Astrocyte of the cerebellum (primary cell): ENCODE measurements at places on chromosomes 6 and 20.
A peak's percentile ranks its signal among the peaks of the same experiment; 100 is the strongest.

DNA sequence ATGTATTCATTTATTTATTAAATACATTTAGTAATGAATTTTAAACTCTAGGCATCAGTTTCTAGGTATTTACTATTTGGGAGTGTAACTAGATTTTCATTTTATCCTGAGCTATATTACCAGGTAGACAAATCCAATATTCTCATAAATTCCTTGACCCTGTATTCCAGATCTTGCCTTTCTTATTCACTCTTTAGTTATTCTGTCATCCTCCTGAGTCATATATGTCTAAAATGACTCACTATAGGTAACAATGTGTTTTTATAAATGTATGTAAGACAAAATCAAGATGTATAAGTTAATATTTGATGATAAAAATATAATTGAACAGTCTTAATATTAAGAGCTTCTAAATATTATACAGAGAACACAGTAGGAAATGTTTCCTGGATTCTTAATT is 642.1 kb upstream of the NRSN1 start:
- DNase-seq = no peak

GRCh38 chr6:105882121-105882803 is 203.9 kb upstream of the PRDM1 start:
- DNase-seq = peak; percentile 29

DNA sequence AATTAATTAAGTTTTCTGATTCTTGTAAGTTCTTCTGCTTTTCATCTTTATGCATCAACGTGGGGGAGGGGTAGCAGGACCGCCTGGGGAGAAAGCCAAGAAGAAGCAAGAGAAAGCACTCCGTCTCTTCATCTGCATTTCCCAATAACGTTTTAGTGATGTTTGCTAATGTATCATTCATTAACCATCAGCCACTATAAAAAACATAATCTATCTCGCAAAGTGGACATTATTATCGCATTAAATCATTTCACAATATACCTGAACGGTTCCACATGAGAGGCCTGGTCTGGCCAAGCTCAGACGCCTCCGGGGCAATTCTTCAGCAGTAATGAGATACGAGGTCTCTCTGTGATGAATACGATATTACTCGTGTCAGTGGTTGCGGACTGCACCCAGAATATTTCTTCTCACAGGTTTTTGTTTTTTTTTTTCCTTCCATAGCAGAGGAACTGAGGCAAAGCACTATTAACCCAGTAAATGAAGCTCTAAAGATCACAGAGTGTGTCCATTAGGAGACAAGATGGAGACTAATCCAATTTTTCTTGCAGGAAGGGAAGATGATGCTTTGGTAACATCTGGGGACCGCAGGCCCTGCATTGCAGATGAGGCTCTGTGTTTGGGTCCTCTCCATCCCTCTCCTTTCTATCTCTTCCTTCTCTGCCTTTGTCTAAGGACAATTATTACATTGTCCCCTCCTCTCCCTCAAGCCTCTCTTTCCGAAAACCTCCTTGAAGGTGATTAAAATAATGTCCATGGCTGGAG is 156.1 kb downstream of the SLC35B3 start:
- DNase-seq = no peak

DNA sequence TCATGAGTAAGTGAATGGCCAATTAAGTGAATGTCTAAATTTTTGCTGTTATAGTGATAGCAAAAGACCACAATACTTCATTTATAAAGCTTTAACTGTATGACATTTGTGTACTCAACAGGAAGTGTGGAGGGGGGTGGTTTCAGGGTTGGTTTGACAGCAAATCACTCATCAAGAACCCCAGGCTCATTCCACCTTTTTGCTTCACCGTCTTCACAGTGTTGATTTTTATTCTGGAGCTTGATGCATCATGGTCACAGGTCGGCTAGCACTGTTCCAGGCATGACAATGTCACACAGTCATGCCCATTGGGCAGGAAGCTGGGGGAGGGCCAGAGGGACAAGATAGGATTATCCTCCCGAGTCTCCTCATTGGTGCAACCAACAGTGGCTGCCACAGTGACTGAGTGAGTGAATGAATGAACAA is 75.0 kb downstream of the MDGA1 start:
- DNase-seq = no peak

- DNase-seq = no peak
Observed at GRCh38 chr20:38308047-38308438, 4.1 kb downstream of the BPI start.

- no peak for DNase-seq
Observed at GRCh38 chr6:141401168-141401567, 731.6 kb upstream of the GJE1 start.

GRCh38 chr6:139944131-139944530 is 569.7 kb upstream of the CITED2 start:
- DNase-seq = no peak

GRCh38 chr6:90368601-90369000 is 72.0 kb upstream of the BACH2 start:
- peak; percentile 93 for DNase-seq

DNA sequence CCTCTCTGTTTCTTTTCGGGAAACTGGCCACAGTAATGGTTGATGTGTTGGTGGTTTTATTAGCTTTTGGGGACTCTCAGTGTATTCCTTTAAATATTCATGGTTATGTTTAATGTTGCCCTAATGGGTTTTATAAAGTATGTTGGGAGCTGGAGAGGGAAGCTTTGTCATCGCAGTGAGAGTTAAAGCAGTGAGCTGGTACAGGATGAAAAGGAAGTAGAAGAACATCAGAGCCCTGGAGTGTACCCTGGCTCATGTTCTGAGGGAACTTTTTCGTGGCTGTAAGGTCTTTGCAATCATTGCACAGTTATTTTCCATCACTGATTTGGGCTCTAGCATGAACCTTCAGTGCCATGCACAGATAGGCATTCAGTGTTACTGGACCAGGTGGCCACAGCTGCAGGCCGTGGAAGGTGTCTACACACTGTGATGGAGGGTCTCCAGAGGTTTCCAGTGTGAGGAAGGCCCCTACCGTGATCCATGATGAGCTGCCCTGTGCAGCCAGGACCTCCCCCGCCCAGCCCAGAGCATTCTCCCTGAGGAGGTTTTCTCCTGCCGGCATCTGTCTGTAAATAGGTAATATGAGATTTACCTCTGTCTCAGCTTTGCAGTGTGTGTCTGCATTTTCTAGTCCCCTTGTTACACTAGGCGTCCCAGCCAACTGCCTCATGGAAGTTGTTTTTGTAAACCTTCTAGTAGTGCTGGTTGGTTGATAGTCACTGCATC is 22.4 kb upstream of the TMEM217 start:
- no peak for DNase-seq

DNA sequence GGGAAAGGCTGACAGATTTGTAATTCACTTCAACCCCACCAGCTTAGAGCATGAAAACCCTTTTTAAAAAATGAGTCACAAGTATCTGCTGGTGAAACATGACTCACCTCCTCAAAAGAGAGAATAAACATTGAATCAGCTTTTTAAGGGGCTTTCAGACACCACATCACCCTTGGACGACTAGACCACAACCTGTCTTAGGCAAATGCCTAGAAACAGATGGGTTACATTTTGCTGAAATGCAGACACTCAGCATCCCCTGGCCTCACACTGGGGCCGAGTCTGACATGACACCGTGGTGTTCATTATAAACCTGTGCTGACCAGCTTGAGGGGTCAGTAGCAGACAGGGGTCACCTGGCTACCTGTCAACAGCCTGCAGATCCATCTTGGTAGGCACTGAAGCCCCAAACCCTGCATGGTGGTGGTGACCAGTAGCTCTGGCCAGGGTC is 175.3 kb upstream of the CST7 start:
- peak; percentile 92 for DNase-seq

DNA sequence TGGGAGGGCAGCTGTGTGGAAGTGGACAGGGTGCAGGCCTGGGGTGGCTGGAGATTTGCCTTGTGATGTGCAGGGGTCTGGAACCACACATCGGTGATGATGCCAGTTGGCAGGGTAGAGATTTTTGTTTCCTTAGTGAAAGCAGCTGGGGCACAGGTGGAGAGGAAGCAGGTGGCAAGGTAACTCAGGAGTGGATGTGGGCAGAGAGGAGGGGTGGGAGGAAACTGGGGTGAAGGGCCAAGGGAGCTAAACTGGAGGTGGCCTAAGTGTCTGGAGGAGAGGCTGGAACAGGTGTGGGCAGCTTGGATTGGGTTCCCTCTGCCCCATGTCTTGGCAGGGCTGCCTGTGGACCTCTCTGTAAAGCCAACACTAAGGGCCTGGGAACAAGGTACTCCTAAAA is 4.7 kb upstream of the SCUBE3 start:
- no peak for DNase-seq

DNA sequence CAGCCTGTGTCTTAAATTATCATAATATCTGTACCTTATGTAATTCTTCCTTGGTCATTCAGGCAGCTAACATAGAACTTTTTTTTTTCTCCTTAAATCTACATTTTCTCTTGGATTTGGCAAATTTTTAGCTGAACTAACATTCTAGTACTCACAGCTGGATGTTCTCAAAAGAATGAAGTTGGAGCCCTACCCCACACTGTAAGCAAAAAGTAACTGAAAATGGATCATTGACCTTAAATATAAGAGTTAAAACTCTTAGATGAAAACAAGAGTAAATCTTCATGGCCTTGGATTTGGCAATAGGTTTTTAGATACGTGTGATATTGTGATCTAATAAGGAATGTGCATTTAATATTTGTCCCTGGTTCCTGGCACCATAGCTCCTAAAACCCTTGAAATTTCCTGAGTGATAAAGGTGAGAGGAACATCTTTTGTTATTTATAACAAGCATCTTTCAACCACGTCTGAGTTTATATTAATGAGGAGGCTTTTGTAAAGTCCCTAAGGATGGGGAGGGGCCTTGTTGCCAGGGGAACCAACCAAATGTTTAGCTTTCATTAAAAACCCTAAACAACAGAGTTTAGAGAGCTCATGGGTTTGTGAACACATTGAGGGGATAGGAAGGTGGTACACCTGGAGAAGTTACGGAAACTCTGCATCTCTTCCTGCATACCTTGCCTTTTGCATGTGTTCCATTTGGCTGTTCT is 106.1 kb upstream of the ADGRF4 start:
- no peak for DNase-seq
